ENCODE measurements at places on chromosomes 5 and 9.

DNA sequence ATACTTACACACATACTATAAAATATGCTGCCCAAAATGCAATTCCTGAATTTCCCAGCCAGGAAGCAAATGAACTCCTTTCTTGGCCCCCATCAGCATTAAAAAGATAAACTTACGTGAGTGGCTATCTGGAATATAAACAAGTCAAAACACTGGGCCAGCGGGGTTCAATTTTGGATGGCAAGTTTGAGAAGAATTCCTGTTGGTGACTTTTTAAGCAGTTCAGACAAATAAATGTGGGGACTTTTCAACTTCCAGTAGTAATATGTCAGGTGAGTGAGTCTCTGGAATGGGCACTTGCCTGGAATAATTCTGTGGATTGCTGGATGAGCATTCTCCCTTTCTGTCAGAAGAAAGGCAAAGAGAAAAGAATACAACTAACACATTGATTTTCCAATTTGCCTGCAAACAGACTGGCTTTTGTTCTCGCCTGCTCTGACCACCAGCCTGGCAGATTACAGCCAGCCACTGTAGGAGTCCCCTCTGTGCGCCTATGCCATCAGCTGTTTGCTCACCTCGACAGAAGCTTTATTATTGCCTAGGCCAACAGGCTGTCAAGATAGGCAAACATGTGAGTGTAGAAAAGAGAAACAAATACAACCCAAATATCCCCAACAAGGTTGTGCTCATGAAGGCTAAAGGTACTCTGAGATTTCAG lies 78.6 kb downstream of the MRPS27 start:
- no peak for DNase-seq

GRCh38 chr5:75890546-75890945 lies 173.3 kb upstream of the POC5 start:
- DNase-seq = no peak

- no peak for DNase-seq
Observed at GRCh38 chr5:99945478-99946442, 589.4 kb upstream of the FAM174A start.

DNA sequence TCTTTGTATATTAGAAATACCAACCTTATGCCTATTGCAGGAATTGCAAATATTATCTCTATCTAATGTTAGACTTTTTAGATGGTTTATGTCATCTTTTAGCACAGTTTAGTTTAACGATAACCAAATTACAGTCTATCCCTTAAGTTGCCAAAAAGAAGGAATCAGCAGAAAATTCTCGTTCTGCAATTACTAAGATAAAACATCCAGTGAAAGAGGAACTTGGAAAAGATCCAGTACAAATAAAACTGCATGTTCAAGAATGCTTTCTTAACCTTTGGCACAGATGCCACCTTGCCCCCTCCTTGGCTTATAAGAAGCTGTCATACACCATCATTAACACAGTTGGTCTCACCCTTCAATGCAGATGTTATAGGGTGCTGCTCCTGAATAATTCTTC lies 124.0 kb downstream of the SEMA5A start:
- DNase-seq = no peak

DNA sequence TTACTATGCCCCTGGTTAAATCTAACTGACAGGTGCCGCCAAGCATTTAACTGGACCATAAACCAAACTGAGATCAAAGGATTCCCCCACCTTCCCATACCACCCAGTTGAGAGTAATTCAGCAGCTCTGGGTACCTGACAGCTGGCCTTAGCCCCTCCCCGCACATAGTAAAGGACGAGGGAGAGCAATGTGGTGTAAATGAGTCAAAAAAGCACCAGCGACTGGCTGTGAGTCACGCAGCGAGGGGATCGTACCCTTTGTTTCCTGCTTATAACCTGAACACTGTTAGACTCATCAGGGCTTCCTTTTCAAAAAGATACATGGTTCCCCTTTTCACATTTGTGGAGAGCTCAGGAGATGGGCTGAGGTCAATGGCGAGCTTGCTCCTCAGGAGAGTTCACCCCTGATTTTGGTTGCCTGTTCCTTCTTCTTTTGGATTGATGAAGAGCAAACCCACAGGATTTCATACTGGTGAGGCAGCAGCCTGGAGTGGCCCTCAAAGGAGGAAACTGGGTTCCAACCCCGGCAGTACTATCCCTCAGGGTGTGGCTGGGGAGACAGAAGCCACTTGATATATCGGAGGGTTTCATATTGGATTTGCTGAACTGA lies 71.5 kb downstream of the ANKRD33B start:
- DNase-seq = no peak

- no peak for DNase-seq
Observed at GRCh38 chr5:72497823-72498222, 9.4 kb downstream of the ZNF366 start.

- DNase-seq = no peak
Observed at GRCh38 chr9:112112941-112113681, 62.0 kb downstream of the SUSD1 start.

DNA sequence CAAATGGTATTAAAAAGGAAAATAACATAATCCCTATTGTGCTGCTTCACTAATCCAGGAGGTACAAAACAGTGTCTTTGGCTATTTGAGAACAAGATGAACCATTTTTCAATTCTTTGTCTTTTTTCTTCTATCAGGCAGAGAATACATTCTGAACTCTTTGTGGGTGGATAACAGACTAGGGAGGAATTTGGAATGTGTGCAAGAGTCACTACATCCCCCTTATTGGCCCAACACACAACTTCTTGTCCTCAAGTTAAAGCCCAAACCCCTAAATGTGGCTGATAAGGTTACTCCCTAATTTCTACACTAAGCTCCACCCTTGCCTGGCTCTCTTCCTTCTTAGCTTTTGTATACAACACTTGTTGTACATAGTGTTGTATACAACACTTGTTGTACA lies 342.7 kb upstream of the RFX3 start:
- DNase-seq = no peak

DNA sequence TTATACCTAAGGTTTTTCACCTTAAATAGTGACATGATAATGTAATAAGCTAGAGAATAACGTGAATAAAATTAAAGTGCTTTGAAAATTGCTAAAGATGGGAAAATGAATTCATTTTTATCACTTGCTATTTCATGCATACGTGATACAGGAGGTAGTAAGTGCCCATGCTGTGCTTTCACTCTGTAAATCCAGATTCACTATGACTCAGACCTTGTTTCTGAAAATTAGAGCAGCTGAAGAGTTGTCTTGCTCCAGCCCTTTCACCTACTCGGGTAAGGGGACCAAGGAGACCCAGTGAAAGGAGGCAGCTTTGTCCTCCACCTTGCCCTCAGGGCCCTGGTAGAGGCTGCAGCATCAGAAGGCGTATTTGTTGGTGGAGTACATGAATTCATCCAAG lies 87.9 kb downstream of the ANKH start:
- DNase-seq = no peak

DNA sequence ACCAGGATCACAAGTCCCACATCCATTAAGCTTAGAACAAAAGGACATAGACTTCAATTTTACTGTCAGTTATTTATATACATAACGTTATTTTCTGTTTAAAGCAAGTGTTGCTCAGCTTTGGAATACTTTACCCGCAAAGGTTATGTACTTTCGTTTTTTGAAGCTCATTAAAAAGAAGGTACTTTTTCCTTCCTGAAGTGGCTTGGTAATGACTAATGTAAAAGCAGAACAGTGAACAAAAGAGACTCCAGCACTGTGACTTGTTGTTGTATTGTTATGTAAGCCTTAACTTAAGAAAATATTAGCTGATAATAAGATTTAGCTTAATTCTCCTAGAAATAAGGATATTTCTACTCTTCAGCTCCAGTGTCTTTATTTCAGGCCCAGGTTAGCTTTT lies 97.3 kb upstream of the SLCO6A1 start:
- DNase-seq = no peak

GRCh38 chr9:81596679-81597418 lies 92.5 kb downstream of the TLE1 start:
- no peak for DNase-seq

- no peak for DNase-seq
Observed at GRCh38 chr5:116359592-116359991, 215.0 kb downstream of the SEMA6A start.

- no peak for DNase-seq
Observed at GRCh38 chr5:61817472-61818326, 485.6 kb downstream of the ZSWIM6 start.

GRCh38 chr5:55062039-55062779 lies 38.2 kb downstream of the GZMK start:
- DNase-seq = peak; percentile 8

GRCh38 chr9:106981396-106982287 lies 118.7 kb downstream of the ZNF462 start:
- no peak for DNase-seq

DNA sequence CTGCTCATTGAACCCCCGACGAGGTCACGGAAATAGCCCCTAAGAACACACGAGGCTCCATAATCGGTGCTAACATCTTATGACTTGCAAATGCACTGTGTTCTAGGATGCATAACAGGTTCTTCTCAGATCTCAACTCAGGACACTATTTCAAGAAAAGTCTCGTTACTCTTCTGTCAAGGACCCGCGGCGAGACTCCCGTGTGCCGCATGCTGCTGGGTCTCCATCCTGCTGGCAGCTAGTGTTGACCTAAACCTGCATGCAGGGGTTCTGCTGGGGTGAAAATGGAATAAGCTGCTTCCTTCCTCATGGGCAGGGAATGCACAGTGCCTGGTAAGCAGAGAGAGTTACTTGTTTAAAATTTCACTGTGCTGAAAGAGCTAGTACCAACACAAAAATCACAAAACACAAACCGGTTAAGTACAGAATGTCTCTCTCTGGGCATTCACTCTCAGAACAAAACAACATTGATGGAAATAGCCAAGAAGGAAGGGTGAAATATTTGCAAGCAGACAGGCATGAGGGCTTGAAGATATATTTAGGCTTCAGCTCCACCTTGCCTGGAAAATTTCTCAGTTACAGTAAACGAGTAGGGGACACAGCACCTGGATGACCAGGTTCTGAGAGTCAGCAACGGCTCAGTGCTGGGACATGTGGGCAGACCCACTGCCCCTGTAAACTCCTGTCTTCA lies 416.5 kb downstream of the GADD45G start:
- no peak for DNase-seq

GRCh38 chr9:104142799-104143549 lies 48.9 kb downstream of the SMC2 start:
- no peak for DNase-seq

DNA sequence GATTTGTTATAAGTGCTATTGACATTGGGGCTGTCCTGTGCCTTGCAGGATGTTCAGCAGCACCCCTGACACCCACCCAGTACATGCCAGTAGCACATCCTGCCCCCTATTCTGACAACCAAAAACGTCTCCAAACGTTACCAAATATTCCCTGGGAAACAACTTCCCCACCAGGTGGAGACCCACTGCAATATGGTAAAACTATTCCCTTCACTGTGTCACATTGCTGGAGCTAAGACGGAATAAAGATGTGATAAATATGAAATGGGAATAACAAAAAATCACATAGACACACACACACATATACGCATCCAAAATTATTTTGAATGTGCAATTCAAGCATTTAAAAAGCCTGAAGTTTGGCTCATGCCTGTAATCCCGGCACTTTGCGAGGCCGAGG lies 874.3 kb upstream of the DMAC1 start:
- DNase-seq = no peak

DNA sequence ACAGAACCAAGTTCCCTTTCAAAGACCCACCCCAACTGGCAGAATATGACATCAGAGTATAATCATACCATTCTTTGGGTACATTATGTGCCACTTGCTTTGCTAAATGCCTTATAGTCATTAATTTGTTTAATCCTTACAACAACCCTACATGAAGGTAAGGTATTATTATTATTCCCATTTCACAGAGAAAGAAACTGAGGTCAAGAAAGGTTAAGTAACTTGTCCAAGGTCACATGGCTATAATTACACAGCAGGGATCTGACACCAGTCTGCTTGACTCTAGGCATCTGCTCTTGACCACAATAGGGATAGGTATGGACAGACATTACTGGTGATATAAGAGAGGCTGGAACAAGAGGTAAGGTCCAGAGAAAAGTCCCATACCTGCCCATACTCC lies 1.2 kb downstream of the FCHSD1 start:
- DNase-seq = no peak

- DNase-seq = no peak
Observed at GRCh38 chr5:142159354-142159753, 50.8 kb downstream of the NDFIP1 start.

DNA sequence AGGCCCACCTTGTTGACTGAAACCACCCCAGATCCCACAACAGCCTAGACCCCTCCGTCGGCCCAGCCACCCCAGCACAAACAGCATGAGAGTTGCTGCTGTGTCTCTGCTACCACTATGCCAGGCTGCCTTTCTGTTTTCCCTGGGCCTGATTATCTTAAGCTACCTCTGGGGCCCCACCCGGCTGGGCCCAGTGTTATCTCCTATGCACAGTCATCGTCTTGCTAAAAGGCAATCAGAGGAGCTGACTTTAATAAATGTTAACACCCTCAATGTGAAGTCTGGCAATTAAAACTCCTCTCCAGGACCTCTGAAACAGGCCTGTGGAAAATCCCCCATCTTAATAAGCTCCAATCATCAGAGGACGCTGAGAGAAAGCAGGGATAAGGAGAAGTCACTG lies 144.9 kb downstream of the FAM114A2 start:
- no peak for DNase-seq

DNA sequence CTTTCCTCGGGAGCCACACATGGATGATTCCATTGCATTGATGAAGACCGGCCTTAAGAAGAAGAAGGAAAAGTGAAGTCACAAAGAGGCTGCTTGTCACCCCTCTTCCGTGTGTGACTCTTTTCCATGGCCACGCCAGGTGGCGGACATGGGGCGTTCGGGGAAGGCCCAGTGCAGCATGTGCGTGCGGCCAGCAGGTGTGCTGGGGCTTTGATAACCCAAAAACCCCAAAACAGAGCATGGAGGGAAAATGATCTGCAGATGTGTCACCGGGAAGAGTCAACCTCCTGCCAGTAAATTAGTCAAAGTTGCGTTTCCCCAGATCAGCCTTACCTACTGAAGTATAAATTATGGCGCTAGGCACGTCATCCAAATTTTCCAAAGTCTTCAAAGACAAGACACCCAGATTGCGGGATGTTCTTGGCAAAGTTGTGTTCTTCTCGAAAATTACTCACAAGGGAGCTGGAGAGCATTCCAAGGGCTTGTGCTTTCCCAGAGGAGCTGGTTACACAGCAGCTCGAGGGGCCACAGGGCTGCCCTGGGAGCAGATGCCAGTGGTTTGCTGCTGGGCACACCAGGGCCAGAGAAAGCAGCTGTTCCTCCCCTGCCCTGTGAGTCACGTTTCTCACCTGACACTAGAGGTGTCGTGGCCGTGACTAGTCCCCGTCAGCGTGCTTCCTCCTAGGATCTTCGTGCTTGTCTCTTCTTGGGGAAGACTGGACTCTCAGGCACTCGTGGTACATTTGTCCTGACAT lies 53.9 kb downstream of the IRX2 start:
- DNase-seq = no peak

GRCh38 chr5:33338336-33339110 lies 102.2 kb upstream of the TARS1 start:
- no peak for DNase-seq

GRCh38 chr5:3845230-3845629 lies 249.6 kb downstream of the IRX1 start:
- no peak for DNase-seq

Measured in activated T-helper 1 cell treated with anti-CD3 and anti-CD28 coated beads, Interleukin-2, amount 50 U/mL, for 16 hours (primary cell).